ENCODE measurements at places on chromosomes 5 and 9.

DNA sequence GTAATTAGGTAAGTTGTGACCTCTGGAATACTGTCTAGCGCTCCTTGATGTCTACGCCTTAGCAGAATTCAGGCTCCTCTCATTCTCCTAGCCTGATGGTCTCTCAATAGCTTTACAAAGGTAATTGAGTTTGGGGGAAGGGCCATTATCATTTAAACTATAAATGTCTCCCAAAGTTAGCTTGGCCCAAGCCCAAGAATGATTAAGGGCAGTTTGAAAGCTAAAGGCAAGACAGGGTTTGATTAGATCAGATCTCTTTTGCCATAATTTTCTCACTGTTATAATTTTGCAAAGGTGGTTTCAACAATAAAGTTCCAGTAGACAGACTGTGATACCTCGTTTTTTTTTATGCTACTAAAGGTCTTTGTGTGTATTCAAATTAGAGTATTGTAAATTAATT is 3.7 kb upstream of the SLC30A5 start:
- DNase-seq = no peak

DNA sequence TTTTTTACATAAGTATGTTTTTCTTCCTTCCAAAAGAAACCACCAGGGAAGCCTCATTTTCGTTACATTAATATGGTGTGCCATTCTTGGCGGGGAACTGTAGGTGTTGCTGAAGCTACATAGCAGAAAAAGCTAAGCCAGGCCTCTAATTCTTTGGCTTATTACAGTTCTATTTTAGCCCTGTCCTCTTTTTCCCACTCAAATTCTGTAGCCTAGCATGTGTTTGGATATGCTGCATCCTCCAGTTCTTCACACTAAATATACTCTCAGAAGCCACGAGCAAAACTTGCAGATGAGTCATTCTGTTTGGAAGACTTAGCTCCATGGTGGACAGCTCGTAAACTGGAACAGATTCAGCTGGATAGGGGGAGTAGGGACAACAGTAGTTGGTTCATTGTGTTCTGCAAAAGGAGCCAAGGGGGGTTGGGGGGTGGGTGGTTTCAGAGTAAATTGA is 369.4 kb downstream of the TMEM161B start:
- DNase-seq = no peak

DNA sequence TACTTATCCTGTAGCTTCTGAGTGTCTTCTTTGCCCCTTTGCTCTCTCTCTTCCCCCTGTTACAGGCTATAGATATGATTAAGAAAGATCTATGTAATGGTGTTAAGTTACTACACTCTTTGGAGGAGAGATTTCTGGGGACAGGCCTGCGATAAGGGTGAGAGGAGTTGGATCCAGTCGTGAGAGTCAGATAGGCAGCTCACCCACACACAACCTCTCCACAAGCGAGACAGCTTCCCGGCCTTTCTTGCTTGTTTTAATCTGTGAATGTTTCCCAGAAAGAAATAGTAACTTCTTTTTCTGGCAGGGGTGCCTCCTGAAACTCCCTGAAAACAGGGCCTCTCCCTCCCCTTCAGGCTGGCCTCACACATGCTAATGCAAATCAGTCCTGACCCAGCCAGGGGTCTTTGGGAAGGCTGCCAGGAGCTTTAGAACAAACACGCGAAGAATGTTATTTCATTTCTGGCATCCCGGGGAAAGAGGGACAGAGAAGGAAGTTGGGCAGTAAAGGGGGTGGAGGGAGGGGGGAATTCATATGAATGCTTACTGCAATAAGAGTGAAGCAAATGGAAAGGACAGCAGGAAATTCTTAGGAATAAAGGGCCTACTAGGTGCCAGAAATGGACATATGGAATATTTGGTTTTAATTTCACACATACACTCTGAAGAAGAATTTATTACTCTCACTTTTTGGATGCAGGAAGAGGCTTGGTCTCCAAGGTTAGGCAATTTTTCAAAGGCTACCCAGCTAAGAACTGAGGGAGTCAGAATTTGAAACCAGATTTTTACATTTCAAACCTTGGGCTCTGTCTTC is 215.8 kb upstream of the TRIM32 start:
- no peak for DNase-seq

GRCh38 chr9:125782718-125783117 is 35.5 kb downstream of the PBX3 start:
- DNase-seq = no peak

GRCh38 chr5:56464935-56465768 is 232.0 kb upstream of the ANKRD55 start:
- DNase-seq = no peak

GRCh38 chr5:146076028-146076427 is 29.3 kb downstream of the PLAC8L1 start:
- no peak for DNase-seq

GRCh38 chr5:9622971-9623421 is 7.2 kb downstream of the TAS2R1 start:
- DNase-seq = no peak

DNA sequence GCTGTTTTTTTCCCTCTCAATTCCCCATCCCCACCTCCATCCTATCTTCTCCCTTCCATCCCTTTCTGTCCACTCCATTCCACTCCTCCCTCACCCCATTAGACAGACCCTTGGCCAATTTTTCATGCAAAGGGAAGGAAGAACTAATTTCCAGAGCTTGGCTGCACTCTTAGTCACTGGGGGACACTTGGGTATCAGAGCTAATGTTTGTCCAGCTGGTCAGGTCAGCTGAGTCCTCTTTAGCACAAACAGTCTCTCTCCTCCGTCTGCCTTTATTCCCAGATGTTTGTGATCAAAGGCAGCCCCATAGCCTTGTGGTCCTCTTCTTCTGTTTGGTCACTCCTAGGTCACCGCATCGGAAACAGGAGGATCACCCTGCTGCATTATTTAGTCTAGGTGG is 148.5 kb downstream of the NMUR2 start:
- no peak for DNase-seq

DNA sequence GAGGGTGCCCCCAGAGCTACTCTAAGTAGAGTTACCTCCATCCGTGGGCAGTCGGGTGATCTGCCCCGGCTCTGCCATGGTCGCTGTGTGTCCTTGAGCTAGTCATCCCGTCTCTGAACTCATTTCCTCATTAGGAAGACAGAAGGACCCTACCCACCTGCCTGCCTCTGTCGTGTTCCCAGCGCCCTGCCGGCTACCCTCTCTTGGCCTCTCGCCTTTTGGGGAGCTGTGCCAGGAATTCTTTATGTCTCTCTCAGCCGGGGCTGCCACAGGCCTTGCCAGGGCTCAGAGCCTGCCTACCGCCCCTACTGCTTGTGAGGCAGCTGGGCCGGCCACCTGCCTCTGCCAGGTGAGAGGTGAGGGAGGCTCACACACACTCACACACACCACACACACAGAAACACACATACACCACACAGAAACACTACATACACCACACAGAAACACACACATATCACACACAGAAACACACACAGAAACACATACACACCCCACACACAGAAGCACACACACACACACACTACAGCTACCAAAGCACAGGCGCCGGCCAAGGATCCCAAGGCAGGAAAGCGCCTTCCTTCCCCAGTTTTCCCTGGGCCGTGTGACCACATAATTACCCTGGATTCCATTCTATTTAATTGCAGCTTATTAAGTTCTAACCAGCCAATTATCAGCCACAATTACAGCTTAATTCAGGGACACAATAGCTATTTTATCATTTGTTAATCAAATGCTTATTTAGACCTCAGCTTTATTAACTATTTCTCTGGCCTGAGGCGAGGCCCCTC is 41.7 kb downstream of the UNC5A start:
- no peak for DNase-seq
